IMR-90 (cell line): ENCODE measurements at places on chromosomes 3 and 15. TPM values are rescaled to one million over a fixed set of nuclear protein-coding genes. Genes with fewer than 3 reads are reported as not detected.

GRCh38 chr3:29515451-29515850 is 234.6 kb downstream of the RBMS3 start:
- no peak overlapping the region for H3K27ac ChIP-seq
- DNase-seq = peak; percentile 83
- H3K27me3 ChIP-seq = no peaks in the 10 kb centered on the region
- H3K4me1 ChIP-seq = peaks cover 13% of the 10 kb centered on the region; the same call in 1 of the 2 replicates
- no peaks in the 10 kb centered on the region for H3K36me3 ChIP-seq
- no peak overlapping the region for H3K4me3 ChIP-seq

DNA sequence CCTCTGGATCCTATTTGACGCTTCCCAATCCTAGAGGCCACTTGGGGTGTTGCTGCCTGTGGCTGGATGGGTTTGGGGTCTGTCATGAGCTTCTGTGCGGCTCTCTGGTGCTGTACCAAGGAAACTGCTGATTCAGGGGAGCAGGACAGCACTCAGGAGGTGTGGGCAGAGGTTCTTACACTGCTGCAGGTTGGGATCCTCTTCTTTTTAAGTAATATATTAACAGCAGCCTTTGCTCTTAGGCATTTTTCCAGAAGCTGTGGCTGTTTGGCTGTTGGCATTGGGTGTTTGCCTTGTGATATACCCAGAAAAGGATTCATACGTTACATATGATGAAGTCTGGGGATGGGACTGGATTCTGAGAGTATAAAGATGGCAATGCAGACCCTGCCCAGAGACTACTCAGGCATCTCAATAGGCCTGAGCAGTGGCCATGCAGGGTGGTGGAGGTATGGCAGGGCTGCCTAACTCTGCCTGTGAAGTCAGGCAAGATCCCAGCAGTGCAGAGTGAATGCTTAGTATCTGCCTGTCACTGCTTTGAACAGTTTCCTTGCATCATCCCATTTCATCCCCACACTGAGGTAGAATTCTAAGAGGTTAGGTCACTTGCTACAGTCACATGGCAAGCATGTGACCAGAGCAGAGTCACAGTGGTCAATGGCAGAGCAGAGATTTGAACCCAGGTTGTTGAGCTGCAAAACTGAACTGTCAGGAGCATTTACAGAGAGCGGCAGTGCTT is 3.9 kb downstream of the ABHD6 start:
- DNase-seq = peak; percentile 20
- H3K36me3 ChIP-seq = no peaks in the 10 kb centered on the region; the same call in 1 of the 2 replicates
- H3K4me3 ChIP-seq = no peak overlapping the region
- H3K27ac ChIP-seq = no peak overlapping the region
- no peaks in the 10 kb centered on the region for H3K27me3 ChIP-seq

DNA sequence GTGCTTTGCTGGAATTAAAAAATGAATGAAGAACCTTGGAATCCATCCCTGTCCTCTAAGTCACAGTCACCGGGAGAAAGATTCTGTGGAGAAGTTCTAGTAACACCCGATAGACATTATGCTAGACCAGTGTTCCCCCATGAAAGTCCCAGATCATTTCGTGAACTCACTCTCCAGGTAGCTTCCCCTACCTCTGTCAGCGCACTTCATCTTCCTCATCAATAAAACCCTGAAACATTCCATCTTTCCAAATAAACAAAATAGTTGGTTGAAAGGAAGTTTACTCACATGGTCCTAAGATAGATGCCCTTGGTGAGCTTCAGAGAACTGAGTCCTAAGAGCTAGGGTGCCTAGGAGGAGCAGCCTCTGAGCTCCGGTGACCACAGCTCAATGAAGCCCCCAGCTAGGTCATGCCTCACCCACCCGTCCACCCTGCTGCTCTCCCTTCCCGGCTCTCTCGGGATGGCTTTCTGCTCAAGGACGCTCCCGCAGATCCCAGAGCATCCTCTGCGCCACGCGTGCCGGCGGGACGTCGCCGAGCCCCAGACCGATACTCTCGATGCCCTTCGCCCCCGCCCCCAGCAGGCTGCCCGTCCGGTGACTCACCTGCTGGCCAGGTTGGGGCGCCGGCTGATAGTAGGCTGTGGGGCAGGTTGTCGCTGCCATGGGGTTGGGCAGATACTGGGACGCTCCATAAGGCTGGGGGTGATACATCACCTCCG is 776 bp downstream of the VGLL3 start:
- peaks cover 6% of the 10 kb centered on the region for H3K4me1 ChIP-seq
- peak overlapping the region; percentile 99 for H3K4me3 ChIP-seq
- peak; percentile 26 for DNase-seq
- peak overlapping the region; percentile 97 for H3K27ac ChIP-seq
- no peaks in the 10 kb centered on the region for H3K36me3 ChIP-seq

GATA2 gene
- total RNA-seq = 2.2 and 2.8 TPM in 2 replicates

GRCh38 chr15:28992336-28992864 is 106.6 kb downstream of the APBA2 start:
- peaks cover 8% of the 10 kb centered on the region for H3K4me1 ChIP-seq
- no peak for DNase-seq
- H3K36me3 ChIP-seq = peaks cover 5% of the 10 kb centered on the region
- no peak overlapping the region for H3K27ac ChIP-seq
- H3K4me3 ChIP-seq = no peak overlapping the region

DNA sequence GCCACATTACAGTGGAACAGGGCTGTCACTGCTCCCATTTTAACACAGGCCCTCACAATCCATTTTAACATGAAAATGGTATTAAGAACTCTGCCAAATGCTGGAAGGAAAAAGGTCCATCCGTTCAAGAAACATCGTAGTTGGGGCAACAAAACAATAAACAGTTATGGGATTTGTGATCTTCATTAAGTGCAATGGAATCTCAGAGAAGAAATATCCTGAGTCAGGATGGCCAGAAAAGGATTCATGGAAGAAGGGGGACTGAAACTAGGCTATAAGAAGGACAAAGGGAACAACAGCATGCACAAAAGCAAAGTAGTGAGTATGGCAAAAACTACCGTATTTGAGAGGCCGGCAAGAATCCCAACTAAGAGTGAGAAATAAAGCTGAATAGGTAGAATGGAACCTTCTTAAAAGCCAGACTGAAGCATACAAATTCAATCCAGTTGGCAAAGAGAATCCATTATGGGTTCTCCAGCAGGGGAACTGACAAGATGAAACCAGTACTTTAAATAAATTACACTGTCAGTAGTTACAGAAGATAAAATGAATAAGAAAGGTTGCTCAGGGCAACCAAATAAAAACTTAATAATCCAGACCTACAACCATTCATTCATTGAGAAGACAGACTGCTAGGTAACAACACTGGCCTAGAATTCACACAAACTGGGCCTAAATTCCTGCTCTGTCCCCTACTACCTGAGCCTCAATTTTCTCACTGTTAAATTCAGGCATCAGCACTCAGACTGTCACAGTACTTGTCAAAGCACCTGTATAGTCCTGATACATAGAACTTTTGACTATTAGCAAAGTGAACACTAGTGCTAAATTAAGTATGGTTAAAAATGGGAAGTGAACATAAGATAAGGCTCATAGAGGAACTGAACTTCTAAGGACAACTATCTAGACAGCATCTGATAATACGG is 6.3 kb downstream of the TBL1XR1 start:
- no peak overlapping the region for H3K27ac ChIP-seq
- no peak for DNase-seq
- no peak overlapping the region for H3K4me3 ChIP-seq
- no peaks in the 10 kb centered on the region for H3K36me3 ChIP-seq

LARP6 gene
- 36.4 and 78.3 TPM in 2 replicates for total RNA-seq

DNA sequence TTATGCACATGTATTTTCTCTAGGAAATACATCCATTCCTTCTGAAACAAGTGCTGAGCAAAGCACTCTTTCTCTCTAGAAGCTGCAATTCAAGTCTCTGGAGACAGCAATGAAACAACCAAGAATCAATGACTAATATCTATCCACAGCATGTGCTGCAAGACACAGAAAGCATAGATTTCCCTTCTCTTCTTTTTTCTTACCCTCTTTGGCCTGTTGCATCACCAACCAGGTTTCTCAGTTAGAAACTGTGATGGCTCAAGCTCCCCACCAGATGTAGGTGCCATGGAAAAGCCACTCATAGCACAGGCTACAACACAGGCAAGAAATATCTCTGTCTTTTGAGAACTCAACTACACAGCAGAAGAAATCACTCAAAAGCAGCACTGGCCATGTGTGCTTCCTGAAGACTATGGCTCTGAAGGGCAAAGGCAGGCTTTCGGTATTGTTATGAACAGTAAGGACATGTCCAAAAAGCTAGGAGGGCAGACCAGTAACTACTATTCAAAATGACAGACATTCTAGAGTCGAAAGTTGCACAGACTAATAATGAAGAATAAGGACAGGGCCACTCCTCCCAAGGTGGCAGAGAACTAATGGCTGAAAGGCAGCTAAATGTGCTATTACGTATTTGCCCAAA is 15.5 kb downstream of the ZDHHC3 start:
- no peak overlapping the region for H3K27ac ChIP-seq
- no peak overlapping the region for H3K4me3 ChIP-seq
- H3K27me3 ChIP-seq = no peaks in the 10 kb centered on the region
- peak; percentile 50 for DNase-seq
- H3K4me1 ChIP-seq = peaks cover 14% of the 10 kb centered on the region

DNA sequence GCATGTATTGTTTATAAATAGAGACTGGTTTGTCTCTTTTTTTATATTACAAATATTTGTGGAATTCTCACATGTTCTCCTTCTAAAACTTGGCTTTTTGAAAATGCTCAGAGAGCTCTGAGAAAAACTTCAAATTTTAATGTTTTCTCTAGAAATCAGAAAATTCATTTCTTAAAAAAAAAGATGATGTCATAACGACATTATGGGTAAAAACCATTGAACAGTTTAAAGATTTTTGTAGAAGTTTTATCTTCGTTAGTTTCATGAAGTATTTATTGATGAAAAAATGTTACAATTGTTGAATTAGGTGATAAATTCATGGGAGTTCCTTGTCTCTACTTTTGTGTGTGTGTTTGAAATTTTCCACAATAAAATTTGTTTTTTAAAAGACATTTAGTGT is 81.3 kb downstream of the SATB1 start:
- DNase-seq = no peak
- H3K4me1 ChIP-seq = no peaks in the 10 kb centered on the region
- no peak overlapping the region for H3K27ac ChIP-seq
- H3K27me3 ChIP-seq = no peaks in the 10 kb centered on the region
- no peaks in the 10 kb centered on the region for H3K36me3 ChIP-seq
- no peak overlapping the region for H3K4me3 ChIP-seq

DNA sequence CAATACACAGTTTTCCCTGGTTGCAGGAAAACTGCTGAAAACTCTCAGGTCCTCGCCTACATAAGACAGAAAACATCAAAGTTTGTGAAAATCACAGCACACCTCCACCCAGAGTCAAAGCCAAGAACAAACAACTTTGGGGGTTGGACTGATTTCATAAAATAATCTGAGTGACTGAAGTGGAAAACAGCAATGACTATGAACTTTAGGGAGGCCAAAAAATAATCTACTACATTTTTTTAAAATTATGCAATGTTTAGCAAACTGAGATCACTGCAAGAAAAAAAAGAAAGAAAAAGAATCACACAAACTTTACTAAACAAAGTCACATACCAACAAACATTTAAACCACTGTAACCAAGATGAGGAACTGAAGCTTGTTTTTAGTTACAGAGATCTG is 15.9 kb upstream of the FOXP1 start:
- DNase-seq = peak; percentile 28
- H3K4me1 ChIP-seq = peaks cover 6% of the 10 kb centered on the region; the same call in 1 of the 2 replicates
- H3K27me3 ChIP-seq = no peaks in the 10 kb centered on the region
- no peak overlapping the region for H3K27ac ChIP-seq

GRCh38 chr3:154584974-154585373 is 155.0 kb upstream of the GPR149 start:
- no peaks in the 10 kb centered on the region for H3K27me3 ChIP-seq
- H3K4me3 ChIP-seq = no peak overlapping the region
- no peak for DNase-seq

DNA sequence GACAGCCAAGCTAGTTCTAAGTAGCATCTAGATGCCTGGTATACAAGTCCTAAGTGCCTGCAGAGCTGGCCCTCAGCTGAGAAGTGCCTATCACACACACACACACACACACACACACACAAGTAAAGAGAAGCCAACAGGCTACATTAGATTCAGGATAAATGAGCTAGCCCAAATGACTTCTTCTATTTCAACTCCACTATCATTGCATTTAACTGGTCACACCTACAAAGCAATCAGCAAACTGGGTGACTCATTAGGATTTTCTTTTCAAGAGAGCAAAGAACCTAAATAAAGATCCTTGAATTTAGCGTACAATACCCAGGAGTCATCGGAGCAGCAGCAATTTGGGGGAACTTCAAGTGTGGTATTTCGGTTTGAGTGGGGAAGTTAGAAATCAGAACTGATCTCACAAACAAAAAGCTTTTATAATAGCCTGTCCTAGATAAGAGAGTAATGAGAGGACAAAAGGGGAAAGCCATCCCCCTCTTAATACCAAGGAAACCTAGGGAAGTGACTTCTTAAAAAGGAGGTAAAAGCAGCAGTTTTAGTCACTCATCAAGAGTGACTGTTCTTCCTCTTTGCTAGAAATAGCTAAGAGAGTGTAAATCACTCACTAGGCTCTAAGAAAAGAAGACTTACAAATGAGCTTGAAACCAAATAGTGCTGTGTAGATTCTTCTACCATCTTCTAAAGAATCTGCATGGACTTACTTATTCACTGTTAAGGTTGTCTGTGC is 112.7 kb downstream of the TNIK start:
- no peak overlapping the region for H3K4me3 ChIP-seq
- no peak overlapping the region for H3K27ac ChIP-seq
- H3K27me3 ChIP-seq = no peaks in the 10 kb centered on the region
- H3K4me1 ChIP-seq = peaks cover 3% of the 10 kb centered on the region
- DNase-seq = no peak

GRCh38 chr15:45048794-45049631 is 26.0 kb downstream of the SORD start:
- H3K27me3 ChIP-seq = no peaks in the 10 kb centered on the region
- H3K4me3 ChIP-seq = no peak overlapping the region
- peaks cover 10% of the 10 kb centered on the region for H3K36me3 ChIP-seq
- H3K4me1 ChIP-seq = no peaks in the 10 kb centered on the region
- DNase-seq = peak; percentile 40
- no peak overlapping the region for H3K27ac ChIP-seq

PCOLCE2 gene
- 0.54 and 0.56 TPM in 2 replicates for total RNA-seq

DNA sequence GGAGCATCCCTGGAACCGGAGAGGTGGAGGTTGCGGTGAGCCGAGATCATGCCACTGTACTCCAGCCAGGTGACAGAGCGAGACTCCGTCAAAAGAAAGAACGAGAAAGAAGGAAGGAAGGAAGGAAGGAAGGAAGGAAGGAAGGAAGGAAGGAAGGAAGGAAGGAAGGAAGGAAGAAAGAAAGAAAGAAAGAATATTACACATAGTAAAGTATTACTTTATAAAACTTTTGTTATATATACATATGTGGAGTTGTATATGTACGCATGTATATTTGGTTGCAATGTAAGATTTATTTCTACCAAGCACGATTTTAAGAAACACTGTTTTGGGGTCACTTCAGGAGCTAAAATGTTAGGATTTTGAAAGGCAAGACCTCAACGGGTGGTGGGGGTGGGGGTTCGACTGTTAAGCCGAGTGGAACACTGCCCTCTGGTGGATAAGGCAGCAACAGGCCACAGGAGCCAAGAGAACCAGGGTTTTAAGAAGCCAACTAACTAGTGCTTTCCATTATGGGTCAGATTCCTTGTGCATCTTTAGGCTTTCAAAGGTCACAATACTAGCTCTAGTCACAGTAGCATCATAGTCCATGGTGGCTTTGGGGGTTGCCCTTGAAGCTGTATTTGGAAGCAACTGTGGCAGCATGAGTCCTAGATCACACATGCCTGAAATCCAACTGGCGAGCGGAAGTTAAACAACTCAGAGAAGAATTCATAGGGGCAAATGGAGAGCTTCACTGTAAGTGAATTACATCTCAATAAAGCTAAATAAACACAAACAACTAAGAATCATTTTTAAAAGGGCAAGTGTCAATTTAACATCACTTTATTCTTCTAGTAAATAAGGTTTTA is 22.5 kb downstream of the GLB1 start:
- H3K4me1 ChIP-seq = no peaks in the 10 kb centered on the region
- DNase-seq = peak; percentile 72
- H3K4me3 ChIP-seq = no peak overlapping the region
